ENCODE measurements at places on chromosomes 4 and X.

DNA sequence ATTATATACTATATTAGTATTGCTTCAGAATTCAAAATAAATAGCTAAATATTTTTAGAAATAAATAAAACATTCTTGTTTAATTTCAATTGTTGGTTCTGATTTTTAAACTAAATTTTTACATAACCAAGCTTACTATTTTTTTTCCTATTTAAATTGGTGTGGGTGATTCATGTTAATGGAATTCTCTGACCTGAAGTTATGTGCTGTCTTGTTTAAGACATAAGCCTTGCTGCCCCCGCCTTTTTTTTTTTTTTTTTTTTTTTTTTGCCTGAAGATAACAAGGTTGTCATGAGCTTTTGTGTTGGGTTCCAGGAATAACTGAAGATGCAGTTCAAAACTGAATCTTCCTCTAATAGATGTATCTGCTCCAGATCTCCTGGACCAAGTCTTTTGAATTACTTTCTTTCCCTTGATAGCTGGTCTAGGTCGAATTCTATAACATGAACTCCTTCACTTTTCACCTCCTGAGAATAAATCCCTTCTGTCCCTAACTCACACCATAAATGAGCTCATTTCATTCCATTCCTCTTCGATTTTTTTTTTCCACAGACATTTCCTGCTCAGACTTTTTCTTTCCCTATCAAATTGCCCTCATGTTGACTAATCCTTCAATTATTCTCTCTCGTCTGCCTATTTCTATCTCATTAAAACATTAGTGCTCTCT is 261.5 kb upstream of the FTHL17 start:
- no peak for DNase-seq

DNA sequence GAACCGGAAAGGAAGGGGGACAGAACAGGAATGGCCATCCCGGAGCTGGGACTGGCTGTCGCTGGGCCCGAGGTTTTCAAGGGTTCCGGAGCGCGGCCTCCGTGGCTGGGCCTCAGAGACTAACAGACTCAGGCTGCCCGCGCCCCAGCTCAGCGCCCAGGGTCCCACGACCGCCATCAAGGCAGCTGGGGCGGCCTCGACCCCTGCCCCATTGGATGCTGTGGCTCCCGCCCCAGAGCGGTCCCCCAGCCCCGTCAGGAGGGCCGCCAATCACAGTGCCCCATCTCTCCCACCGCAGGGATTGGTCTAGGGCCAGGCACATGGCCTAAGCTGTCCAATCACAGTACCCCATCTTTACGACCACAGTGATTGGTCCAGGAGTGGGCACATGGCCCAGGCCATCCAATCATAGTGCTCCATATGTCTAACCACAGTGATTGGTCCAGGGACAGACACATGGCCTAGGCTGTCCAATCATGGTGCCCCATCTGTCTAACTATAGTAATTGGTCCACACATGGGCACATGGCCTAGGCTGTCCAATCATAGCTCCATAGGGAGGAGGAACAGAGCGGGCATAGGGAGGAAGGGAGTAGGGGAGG is 105.3 kb upstream of the NKX1-1 start:
- no peak for DNase-seq

- DNase-seq, result no peak
Observed at GRCh38 chrX:13304052-13304451, 15.8 kb downstream of the ATXN3L start.

DNA sequence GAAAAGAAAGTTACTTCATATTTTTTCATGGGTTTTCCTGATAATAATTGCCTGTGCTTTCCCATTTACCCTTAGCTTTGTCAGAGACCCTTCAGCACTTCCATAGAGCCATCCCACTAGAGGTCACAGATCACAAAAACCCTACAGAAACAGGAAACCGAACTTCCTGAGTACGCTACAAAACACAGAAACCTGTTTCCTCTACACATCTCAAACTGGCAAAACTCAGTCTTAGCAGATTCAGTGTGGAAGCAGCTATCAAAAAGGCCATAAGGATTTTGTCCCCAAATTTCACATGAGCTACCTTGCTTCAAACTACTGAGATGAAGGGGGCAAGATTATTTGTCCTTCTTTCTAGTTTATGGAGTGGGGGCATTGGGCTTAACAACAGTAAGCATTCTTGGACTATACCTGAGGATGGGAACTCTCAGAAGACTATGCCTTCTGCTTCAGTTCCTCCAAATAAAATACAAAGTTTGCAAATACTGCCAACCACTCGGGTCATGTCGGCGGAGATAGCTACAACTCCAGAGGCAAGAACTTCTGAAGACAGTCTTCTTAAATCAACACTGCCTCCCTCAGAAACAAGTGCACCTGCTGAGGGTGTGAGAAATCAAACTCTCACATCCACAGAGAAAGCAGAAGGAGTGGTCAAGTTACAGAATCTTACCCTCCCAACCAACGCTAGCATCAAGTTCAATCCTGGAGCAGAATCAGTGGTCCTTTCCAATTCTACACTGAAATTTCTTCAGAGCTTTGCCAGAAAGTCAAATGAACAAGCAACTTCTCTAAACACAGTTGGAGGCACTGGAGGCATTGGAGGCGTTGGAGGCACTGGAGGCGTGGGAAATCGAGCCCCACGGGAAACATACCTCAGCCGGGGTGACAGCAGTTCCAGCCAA is at the start of gene MMRN1:
TSS of gene MMRN1 (plus strand) at position 206 of the 902 bp plus-strand sequence. CDS start at position 324, 118 bp downstream.
- no peak for DNase-seq

GRCh38 chr4:112840619-112841018 is 203.7 kb downstream of the LARP7 start:
- no peak for DNase-seq

GRCh38 chr4:59553721-59554091 is 1646.4 kb upstream of the ADGRL3 start:
- DNase-seq, result no peak

GRCh38 chrX:134502686-134503085 is 42.7 kb downstream of the HPRT1 start:
- no peak for DNase-seq

GRCh38 chr4:26061248-26061986 is 147.4 kb downstream of the SMIM20 start:
- no peak for DNase-seq

GRCh38 chr4:7295197-7295910 is 103.0 kb downstream of the SORCS2 start:
- no peak for DNase-seq

DNA sequence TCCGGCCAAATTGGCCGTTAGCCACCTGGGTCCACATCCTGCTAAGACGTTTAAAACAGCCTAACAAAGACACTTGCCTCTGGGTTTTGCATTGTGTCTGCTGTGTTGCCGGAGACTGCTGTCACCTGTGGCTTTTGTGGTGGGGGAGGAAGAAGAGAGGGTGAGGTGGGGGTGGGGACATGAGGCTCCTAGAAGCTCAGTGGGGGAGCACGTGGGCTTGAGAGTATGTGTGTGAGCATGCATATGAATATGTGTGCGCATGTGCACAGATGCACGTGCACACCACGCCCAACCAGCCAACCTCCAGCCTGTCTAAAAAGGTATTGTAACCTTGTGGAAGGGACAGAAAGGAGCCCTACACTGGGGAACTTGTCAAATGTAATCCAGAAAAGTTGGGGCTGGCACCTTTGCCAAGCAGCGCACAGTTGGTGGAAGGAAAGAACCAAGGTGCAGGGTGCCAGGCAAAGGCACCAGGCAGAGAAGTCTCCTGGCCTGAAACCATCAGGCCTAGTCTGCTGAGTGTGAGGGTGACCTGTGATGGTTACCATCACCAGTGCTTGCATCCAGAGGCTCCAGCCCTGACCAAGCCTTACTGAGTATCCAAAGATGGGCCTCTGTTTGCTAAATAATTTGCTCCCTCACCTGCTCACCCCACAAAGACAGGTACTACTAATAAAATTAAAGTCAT is 10.1 kb upstream of the SASH3 start:
- DNase-seq, result no peak

- DNase-seq, result no peak
Observed at GRCh38 chr4:80308466-80308822, 27.1 kb upstream of the CFAP299 start.

DNA sequence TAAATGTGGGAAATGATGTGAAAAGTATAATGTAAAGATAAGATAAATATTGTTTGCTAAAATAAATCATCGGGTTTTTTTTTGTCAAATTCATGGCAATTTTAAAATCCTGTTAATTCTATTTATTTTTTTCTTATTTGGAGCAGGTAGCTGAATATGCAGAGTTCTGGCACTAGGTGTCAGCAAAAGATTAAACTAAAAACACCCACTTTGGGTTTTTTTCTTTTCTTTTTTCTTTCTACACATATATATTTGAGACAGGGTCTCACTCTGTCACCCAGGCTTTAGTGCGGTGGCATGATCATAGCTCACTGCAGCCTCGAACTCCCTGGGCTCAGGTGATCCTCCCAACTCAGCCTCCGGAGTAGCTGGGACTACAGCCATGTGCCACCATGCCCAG is 6.9 kb upstream of the RAP2C start:
- no peak for DNase-seq

DNA sequence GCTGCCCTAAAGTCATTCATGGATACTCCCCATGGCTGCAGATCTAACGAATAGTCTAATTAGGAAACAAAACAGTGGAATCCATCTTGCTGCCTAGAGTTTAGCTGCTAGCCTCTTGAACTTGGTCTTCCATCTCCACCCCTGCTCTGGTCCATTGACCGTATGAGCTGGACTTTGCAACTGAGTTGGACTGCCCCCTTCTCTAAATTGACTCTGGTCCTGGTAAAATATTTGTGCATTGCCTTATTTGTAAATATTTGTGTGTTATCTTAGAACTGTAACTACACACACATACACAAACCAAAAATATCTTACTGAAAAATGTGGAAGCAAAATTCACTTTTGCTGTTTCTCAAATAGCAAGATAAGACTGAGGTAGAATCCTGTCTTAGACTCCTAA is 181.3 kb downstream of the NWD2 start:
- no peak for DNase-seq

- no peak for DNase-seq
Observed at GRCh38 chr4:153987291-153987690, 198.4 kb upstream of the SFRP2 start.

DNA sequence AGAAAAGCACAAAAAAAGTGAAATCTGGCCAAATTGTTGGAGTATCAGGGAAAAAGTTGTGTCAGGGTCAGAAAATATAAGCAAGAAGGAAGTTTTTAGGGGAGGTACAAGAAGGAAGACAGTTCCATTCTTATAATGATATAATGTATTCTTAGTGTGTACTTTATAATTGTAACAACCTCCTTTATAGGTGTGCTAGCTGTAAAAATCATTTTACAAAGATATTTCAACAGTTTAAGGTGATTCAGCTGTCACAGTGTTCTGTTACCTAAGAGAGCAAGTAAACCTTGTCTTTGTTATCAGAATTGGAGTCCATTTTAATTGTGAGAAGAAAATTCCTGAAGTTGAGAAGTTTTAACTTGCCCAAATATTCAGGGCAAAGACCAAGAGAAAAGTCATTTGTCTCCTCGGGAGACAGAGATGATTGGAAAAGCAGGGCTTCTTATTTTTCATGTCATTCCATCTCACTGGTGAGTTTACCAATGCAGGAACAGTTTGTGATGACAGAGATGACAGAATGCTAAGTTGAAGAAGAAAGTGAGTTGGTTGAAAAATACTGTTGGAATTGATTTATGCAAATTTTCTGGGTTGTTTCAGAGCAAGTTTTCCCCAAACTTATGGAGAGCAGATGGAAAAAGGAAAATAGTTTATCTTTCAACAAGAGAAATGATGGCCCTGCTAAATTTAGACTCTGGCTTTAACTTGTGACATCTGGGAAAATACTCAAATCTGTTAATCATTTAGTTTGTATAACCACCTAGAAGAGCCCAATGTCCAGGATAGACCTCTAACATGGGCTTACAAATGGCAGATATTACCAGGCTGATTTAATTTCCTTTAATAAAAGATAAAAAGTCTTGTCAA is 14.8 kb downstream of the INTS6L start:
- no peak for DNase-seq

DNA sequence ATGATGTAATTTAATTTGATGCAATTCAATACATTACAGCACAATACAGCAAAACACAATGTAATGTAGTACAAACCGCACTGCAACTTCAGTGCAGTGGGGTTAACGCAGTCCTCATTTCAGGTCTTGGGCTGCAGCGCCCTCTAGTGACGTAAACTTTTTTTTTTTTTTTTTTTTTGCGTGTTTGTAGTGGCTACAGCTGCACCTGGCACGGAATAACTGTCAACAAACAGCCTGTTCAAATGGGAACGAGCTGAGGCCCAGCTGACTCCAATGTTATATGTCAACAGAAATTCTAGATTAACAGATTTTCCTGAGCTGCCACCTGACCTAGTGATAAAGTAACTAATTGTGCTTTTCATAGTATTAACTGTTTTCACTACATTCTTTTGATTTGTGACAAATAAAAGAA is 33.5 kb upstream of the RASSF6 start:
- no peak for DNase-seq

DNA sequence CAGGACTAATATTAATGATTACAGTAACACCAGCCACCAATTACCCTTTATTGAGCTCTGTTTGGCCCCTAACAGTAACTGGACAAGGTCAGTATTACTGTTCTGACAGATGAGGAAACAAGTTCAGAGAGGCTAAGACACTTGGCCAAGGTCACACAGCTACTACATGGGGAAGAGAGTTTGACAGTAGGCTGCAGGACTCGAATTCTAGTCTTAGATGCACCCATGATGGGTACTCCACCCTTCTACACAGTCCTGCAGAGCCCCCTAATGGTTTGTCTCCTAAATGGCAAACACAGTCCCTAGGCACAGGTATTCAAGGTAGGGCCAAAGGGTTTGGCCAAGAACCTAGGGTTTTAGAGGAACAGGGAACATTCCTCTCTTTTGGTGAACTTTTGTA is 93.9 kb downstream of the NSUN7 start:
- no peak for DNase-seq

GRCh38 chrX:48794911-48795515 is 6.9 kb upstream of the HDAC6 start:
- DNase-seq, result no peak

DNA sequence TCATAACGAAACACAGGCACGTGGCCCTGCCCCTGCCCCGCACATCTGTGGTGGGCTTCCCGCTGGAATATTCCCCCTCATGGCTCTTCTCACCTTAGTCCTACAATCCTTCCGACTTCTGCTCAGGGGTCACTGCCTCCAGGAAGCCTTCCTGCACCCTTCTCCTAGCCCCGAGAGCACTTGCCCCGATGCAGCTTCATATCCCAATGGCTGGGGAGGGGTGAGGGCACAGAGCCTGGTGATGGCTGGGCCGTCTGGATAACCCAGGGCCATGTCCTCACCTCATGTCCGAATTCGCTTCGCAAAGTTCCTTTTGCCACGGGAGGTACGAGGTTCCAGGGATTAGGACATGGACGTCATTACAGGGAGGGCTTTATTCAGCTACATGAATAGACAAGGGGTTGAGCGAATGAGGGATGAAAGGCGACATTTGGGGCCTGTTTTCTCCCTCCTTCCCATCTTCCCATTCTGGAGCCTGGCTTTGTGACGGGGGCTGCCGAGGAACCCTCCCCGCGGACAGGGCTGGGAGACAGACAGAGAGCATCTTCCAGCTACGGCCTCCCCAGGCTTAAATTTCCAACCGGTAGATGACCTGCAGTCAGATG is 35.5 kb upstream of the HMX1 start:
- DNase-seq, result no peak

DNA sequence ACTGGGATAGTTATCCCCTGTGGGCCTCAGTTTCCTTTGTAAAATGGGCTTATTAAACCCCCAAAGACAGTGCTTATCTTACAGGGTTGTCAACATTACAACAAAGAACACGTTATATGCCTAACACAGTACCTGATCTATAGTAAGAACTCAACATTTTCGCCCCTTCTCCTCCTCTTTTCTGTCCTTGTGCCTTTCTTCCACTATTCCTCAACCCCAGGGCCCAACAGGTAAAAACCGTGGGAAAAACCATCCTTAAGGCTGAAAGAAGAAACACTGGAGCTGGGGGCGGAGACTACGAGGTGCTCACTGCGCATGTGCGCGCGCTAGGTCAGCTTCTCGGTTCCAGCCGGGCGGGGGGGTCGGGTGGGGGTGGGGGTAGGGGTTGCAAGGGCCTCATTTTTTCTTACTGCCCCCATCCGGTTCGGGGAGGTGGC is 426 bp upstream of the XIAP start:
- no peak for DNase-seq
